ENCODE measurements at places on chromosomes 1 and 21. TPM values are rescaled to one million over a fixed set of nuclear protein-coding genes. Genes with fewer than 3 reads are reported as not detected.

GPR52 gene
- total RNA-seq: 0.59 TPM

HSPB7 gene
- 5.9 TPM for total RNA-seq

ACTN2 gene
- under 0.01 TPM for total RNA-seq

C1orf216 gene
- total RNA-seq: 20.8 TPM

KIF2C gene
- 19.1 TPM for total RNA-seq

BARHL2 gene
- total RNA-seq: not detected

MTARC2 gene
- 1.4 TPM for total RNA-seq

ADAMTSL4 gene
- 2.7 TPM for total RNA-seq

ADGRB2 gene
- 28.5 TPM for total RNA-seq

PTAFR gene
- total RNA-seq: 0.05 TPM

CLCA1 gene
- not detected for total RNA-seq

CYP4A22 gene
- total RNA-seq: not detected

Data from smooth muscle cell of the umbilical artery (primary cell).